ENCODE measurements at places on chromosomes 12 and 14. TPM values are rescaled to one million over a fixed set of nuclear protein-coding genes. Genes with fewer than 3 reads are reported as not detected.

DNA sequence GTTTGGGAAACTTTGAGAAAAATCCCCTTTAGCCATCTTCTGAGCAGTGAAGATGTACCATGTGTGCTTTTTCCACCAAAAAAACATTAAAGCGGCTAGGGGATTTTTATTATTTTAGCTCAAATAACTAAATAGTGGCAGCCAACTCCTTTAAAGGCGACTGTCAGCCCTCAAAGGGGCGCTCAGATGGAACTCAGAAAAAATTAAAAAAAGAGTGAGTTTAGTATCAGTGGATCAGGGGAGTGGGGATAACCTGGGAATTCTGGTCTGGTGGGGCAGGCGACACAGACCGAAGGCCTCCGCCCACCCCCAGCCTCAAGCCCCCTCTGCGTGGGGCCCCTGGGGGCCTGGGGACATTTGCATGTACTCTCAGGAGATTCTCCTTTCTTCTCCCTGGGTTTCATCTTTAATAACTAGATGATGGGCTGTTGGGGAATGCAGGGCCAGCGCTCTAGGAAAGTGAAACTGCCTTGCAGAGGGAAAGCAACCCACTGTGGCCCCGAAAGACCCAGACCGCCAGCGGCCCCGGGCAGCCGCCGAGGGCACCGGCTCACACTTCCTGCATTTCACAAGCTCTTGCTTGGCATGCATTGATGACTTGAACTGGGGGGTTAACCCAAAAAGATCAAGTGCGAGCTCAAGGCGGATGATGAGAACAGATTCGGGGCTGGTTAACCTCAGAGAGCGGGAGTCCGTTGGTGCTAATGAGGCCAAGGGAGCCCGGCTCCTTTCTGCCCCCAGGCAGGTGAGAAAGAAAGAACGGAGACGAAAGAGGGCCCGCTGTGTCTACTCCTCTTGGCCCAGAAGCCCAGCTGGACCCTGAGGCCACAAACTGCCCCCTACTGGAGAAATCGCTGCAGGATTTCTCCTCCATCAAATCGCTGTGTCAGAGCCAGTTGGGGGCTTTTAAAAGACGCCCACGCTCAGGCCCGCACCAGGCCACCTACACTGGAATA, 7.3 kb upstream of the BATF start:
- DNase-seq, result no peak

- no peak for DNase-seq
Measured at GRCh38 chr12:88556213-88556774, 24.0 kb downstream of the KITLG start.

DNA sequence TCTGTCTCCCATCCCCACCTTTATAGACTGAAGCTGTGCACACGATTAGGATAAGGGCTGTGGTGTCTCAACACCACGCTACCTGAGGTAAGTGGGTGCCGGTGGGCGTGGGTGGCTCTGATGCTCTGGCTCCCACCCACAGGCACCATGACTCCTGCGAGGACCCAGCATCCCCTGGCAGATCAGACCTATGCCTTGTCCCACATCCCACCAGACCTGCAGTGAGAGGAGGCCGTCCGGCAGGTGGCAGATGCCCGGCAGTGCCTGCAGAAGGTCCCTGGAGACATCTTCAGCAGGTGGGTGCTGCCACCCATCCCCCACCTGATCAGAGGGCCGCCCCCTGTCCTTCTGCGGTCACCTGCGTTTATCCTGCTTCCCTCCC, 104.4 kb upstream of the PRB2 start:
- DNase-seq, result no peak

DNA sequence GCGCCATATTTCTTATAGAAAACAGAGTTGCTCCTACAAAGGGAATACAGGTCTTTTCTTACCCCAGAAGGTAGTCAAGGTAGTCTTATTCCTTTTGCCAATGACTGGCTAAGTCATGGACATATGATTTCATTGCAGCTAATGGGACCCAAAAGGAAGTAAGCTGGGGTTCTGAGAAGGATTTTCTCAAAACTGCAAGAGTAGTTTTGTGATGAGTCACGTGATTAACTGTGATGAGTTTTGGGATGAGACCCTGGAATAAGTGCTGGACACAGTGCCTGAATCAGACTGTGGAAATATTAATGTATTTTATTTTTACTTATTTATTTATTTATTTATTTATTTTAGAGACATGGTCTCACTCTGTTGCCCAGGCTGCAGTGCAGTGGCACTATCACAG, 13.4 kb upstream of the NIN start:
- DNase-seq, result no peak

GRCh38 chr12:5715021-5715420, 230.0 kb downstream of the ANO2 start:
- no peak for DNase-seq

- no peak for DNase-seq
Measured at GRCh38 chr12:76872415-76872814, 6.4 kb downstream of the CSRP2 start.

DNA sequence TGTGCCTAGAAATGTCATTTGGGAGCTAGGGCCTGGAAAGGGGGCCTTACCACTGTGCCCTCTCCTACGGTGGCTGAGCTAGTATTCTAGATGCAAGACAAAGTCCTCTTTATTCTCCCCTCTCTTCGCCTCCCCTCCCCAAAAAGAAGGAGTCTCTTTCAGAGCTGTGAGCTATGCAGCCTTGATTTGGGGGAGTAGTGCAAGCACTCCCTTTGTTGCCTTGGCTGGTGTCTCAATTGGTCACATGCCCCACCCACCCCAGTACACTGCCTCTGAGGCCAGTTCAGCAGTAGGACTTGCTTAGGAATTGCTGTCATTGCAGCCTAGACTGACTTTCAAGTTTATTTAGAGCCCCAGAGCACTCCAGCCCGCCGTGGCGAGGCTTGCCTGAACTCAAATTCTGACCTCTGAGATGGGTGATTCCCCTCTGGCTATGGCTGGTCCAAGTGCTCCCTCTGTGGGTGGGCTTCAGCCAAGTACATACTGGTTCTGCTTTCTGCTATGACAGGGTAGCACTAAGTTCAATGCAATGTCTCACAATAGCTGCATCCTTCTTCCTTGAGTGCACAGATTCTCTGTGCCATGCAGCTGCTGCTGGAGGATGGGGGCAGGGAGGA, 37.0 kb upstream of the FBXO33 start:
- no peak for DNase-seq

DNA sequence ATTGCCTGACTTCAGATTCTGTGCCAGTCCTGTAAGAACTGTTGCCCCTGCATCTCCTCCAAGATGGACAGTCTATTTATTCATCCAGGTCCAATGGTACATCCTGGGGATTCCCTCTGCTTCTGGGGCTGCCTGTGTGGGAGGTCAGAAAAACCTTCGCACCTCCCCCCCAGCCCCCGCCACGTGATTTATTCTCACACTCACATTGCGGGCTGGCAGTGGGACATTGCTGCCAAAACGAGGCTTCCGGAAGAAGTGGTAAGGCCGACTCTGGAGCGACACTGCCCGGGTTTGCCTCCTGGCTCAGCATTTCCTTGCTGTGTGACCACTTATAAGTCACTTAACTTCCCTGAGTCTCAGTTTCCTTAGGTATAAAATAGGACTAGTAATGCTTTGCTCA, 5.9 kb upstream of the RTL1 start:
- no peak for DNase-seq

- DNase-seq, result no peak
Measured at GRCh38 chr12:1688086-1688710, 2.7 kb upstream of the ADIPOR2 start.

- DNase-seq, result peak; percentile 30
Measured at GRCh38 chr14:65281991-65282895, 130.3 kb upstream of the FUT8 start.

GRCh38 chr12:14681625-14682024, 14.8 kb downstream of the GUCY2C start:
- DNase-seq, result no peak

- DNase-seq, result peak; percentile 18
Measured at GRCh38 chr14:99320105-99320572, 48.1 kb upstream of the BCL11B start.

DNA sequence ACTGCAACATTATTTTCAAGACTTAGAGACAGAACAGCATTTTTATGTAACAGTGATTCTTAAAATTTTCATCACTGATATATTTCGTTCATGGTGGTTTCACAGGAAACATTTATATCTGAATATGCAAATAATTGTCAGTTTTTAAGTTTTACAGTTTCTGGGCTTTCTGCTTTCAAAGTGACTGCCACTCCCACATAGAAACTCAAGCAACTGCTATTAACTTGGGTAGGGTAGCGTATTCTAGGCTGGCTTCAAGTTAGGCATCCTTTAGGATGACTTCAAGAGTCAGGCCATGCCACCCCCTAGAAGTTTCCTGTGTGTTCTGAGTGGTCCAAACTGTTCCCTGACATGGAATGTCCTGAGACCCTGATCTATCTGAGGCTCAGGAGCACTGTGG, 123.6 kb upstream of the TSPAN8 start:
- DNase-seq, result no peak

- DNase-seq, result no peak
Measured at GRCh38 chr12:116931665-116932064, 20.9 kb downstream of the FBXW8 start.

DNA sequence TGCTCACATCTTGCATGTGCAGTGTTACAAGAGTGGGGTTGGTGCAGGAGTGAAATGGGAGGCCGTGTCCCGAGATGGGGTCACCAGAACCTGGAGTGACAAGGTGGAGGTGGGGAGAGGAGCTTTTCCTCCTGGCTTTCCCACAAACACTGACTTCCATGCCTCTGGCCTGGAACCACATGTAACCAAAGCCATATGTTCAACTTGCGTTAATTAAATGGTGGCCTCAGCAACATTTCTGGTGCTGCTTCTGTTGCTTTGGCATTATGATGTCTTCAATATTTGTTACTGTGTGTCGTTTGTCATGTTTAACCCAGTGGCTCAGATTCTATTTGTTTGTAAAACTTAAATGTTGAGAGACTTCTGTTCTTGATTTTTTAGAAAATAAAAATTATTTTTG, 110.2 kb downstream of the VCPKMT start:
- DNase-seq, result no peak

The SOAT2 gene
- total RNA-seq, result not detected

The IL31 gene
- total RNA-seq, result not detected

The TNS2 gene
- 13.7 TPM for total RNA-seq

The OTX2 gene
- 128 TPM for total RNA-seq

The ISM2 gene
- total RNA-seq, result 0.68 TPM

The EML5 gene
- not detected for total RNA-seq

The NPFF gene
- total RNA-seq, result not detected

The KLHL33 gene
- not detected for total RNA-seq

The MFAP5 gene
- not detected for total RNA-seq

The NTF3 gene
- not detected for total RNA-seq

The LRCOL1 gene
- not detected for total RNA-seq

The CINP gene
- 70.8 TPM for total RNA-seq

Measured in G401 (cell line).